ENCODE measurements at places on chromosomes 2 and 18. TPM values are rescaled to one million over a fixed set of nuclear protein-coding genes. Genes with fewer than 3 reads are reported as not detected.

Gene ARHGAP25
- 79.6 TPM for total RNA-seq

Gene PARD6G
- 0.40 TPM for total RNA-seq

Gene BUB1
- 85.8 TPM for total RNA-seq

Gene RESP18
- not detected for total RNA-seq

Gene TEX44
- total RNA-seq = not detected

Gene OR6B2
- total RNA-seq = not detected

Gene KIF5C
- 2.9 TPM for total RNA-seq

Gene ANKRD62
- not detected for total RNA-seq

All from activated naive CD4-positive, alpha-beta T cell treated with anti-CD3 and anti-CD28 coated beads, Interleukin-2, amount 10 ng/mL, durations not matched to agents 5 hours and 36 hours (primary cell).